Fibroblast of skin of back (primary cell): ENCODE measurements at places on chromosomes 16 and 17.

DNA sequence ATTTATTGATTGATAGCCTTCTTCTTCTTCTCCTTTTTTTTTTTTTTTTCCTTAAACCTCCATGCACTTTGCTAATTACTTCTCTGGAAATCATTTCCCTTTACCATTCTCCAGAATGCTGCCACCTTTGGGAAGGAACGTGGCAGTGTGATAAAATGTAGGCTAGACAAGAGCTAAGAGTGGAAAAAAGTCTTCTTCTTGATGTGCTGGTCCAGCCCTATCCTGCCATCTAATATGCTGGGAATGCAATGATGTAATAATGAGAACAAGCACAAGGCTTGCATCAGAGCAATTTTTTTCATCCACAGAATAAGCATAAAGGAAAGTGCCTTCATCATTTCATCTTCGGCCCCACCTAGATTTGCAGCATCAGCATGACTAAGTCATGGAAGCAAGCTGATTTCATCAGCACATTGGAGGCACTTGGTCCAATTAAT is 128.7 kb upstream of the ZFHX3 start:
- DNase-seq: peak; percentile 95

- DNase-seq: no peak
These were observed 27.0 kb upstream of the AKTIP start for GRCh38 chr16:53530046-53530445.

- no peak for DNase-seq
These were observed 38.2 kb downstream of the RTN4RL1 start for GRCh38 chr17:1986783-1987451.

- DNase-seq: peak; percentile 64
These were observed 14.9 kb downstream of the ADGRG1 start for GRCh38 chr16:57643147-57643874.

- DNase-seq: no peak
These were observed 1.2 kb upstream of the ZMYND15 start for GRCh38 chr17:4738136-4739121.

DNA sequence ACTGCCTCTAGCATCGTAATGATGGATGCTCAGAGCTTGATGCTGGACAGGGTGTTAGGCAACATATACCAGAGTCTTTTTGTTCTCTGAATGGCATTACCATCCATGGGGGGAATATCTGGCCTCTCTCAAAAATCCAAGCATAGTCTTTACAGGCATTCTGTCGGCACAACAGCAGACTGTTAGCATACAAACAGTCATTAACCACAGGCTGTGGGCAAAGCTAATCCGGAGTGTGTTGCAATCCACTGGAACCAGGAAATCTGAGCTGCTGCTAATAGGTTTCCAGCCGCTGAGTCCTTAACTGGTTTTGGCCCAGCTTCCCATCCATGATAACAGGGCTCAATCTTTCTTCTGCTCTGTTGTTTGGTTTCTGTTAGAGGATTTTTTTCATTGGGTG is 371.9 kb downstream of the HS3ST3B1 start:
- DNase-seq: peak; percentile 23

- DNase-seq: no peak
These were observed 11.7 kb upstream of the CPPED1 start for GRCh38 chr16:12815361-12815760.

DNA sequence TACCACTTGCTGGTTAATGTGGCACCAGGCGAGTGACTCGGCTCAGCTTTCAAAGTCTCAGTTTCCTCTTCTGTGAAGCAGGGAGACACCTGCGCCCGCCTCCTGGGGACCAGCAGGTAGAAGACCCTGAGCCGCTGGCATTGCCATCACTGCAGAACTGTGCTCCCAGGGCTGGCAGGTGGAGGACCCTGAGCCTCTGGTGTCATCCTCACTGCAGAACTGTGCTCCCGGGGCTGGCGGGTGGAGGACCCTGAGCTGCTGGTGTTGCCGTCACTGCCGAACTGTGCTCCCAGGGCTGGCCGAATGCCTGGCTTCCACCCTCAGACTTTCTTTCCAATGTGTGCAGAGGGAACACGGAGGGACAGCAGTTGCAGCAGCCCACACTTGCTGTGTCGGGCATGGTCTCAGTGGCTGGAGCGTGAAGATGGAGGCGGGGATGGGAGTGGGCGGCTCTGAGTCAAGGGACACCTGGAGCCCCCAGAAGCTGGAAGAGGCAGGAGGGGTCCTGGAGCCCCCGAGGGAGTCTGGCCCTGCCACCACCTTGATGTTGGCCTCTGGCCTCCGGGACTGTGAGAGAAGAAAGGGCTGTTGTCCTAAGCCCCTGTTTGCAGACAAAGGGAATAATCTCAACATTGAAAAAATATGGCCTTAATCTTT is 75.8 kb upstream of the METTL9 start:
- no peak for DNase-seq

GRCh38 chr16:52252680-52253079 is 294.3 kb downstream of the TOX3 start:
- no peak for DNase-seq

DNA sequence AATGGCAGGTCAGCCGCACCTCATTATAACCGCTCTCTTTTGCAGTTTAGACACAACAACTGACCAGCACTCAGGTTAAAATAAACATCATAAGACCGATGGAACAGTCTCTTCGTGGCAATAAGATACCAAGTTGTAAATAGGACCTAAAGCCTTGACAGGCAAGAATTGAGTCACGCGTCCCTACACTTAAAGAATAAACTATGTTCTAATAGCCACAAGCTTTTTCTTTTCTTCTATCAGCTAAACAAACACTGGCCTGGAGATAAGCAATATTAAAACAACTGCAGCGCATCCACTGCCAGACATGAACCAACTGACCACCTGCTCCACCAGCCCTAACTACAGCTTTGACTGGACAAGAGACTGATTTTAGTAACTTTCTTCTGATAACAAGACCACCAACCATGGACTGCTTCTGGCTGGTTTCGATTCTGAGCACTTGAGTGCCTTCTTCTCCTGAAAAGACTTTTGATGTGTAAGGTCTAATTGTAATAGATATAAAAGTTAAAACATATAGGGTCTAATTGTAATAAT is 17.5 kb downstream of the SLFN12L start:
- DNase-seq: no peak

DNA sequence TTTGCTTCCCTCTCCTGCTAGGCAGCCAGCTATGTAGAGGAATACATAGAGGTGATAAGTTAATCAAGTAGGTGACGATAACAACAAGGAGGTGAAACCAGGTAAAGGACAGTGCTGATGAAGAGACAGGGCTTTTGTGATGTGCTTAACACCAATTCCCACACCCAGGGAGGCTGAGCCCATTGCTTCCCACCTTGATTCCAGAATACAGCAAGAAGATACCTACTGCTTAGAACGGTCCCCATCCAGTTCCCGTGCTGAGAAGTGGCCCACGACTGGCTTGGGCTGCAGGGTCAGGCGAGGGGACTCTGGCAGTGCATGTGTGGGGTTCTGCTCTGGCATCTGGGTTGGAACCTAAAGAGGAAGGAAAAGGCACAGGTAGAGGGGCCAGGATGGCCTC is 16.1 kb upstream of the GFAP start:
- DNase-seq: no peak

- DNase-seq: no peak
These were observed 104.3 kb downstream of the ADAMTS18 start for GRCh38 chr16:77330332-77331042.

- DNase-seq: peak; percentile 79
These were observed 37.7 kb upstream of the SREBF1 start for GRCh38 chr17:17874478-17874877.

DNA sequence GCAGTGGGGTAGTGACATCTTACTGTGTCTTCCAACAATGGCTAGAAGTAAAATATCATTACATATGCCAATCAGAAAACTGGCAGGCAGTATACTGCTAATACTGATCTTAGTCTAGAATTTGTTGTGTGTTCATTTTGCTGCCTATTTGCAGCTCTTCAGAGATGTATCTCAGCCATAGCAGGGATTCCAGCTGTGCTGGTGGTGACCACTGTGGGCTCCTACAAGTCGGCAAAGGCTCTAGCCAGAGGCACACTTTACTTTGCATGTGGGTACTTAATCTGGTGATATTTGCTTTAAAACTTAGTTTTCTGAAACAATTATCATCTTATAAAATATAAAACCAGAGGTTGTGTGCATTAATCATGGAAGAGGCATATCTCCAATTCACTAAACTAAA is 70.0 kb downstream of the TMC6 start:
- no peak for DNase-seq

- DNase-seq: no peak
These were observed 49.3 kb downstream of the ZNF652 start for GRCh38 chr17:49312722-49313121.

GRCh38 chr17:56581635-56582627 is 11.6 kb upstream of the NOG start:
- DNase-seq: no peak

GRCh38 chr17:6327007-6327406 is 107.9 kb downstream of the AIPL1 start:
- no peak for DNase-seq

DNA sequence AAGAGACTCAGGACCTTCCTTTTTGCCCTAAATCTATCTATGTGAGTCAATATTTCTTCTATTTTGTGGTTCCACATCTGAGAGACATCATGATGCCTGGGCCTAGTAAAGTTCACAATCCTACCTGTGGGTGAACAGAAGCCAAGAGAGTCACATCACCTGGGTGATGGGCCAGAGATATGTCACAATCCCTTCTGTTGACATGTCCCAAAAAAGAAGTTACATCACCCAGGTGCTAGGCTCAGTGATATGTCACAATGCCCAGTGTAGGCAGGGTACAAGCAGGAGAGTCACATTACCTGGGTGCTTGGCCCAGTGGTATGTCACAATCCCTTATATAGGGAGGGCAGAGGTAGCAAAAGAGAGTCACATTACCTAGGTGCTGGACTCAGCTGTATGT is 2101.9 kb downstream of the TP53TG3F start:
- no peak for DNase-seq

- peak; percentile 83 for DNase-seq
These were observed 162.9 kb downstream of the SEC14L1 start for GRCh38 chr17:77303620-77304019.

DNA sequence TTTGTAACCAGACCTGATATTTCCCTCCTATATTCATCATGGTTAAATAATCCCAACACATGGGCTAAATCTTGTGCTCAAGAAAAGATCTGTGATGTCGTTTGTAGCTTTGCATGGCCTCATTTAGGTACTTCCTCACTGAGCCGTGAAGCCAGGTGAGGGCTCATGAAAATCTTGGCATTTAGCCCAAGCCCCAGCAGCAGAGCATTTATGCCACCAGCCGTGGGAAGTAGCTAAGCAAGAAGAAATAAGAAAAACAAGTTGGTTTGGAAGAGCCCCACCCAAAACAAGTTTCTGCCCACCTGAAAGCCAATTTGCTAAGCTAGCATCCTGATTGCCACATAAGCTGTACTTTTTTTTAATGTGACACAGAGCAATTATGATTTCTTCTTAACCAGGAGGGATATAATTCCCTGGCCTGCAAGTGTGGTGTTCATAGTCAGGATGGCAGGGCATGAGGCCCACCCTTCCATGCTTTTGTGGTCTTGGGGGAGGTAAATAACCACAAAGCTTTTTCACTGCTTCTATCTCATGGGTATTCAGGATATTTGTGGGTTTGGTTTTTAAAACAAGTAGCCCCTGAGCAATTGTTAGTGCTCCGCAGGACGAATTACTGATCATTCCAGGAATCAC is 10.5 kb downstream of the TMIGD1 start:
- DNase-seq: no peak

- DNase-seq: no peak
These were observed 248.1 kb downstream of the HS3ST3A1 start for GRCh38 chr17:13353590-13353989.

GRCh38 chr17:76997981-76998531 is 129.9 kb downstream of the MGAT5B start:
- peak; percentile 33 for DNase-seq

- peak; percentile 51 for DNase-seq
These were observed 18.2 kb downstream of the ALOX15 start for GRCh38 chr17:4623249-4623648.
